ENCODE measurements at places on chromosomes 7 and 10.

DNA sequence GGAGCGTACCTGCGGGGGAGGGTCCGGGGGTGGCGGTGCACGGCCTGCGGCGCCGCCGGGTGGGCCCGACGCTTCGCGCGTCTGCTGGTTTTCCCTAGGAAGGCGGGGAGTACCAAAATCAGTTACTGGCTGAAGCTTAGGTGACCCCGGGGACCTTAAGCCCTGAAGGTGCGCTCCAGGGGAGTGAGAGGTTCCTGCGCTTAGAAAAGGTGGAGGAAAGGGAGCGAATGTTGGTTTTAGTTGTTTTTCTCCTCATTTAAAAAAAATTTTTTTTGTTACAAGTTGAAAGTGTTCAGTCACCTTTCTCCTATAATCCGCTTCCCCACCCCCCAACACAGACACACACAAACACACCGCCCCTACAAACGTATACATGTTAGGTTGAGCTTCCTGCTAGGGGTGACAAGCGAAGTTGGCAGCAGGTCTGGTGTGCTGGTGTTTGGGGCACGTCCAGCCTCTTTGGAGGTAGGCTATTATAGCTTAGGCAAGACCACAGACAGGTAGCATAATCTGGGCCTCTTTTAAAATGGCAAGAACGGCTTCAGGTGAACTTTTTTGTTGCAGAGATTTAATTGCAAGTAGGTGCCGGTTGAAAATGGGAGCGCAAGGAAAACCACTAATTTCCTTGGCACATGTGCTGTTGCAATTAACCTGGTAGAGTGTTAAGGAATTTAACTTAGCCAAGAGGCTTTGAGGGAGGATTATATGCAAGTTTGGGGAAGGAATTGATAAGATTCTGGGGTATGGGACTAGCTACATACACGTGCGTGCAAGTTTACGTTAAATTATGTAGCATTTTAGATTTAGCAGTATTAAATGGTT, 945 bp downstream of the ADD3 start:
- DNase-seq, result peak; percentile 73

DNA sequence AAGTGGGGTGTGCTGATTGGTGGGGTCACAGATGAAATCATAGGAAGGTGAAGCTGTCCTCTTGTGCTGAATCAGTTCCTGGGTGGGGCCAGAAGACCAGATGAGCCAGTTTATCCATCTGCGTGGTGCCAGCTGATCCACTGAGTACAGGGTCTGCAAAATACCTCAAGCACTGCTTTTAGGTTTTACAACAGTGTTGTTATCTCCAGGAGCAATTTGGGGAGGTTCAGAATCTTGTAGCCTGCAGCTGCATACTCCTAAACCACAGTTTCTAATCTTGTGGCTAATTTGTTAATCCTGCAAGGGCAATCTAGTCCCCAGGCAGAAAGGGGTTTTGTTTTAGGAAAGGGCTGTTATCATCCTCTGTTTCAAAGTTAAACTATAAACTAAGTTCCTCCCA, 17.0 kb upstream of the IFRD1 start:
- DNase-seq, result no peak

DNA sequence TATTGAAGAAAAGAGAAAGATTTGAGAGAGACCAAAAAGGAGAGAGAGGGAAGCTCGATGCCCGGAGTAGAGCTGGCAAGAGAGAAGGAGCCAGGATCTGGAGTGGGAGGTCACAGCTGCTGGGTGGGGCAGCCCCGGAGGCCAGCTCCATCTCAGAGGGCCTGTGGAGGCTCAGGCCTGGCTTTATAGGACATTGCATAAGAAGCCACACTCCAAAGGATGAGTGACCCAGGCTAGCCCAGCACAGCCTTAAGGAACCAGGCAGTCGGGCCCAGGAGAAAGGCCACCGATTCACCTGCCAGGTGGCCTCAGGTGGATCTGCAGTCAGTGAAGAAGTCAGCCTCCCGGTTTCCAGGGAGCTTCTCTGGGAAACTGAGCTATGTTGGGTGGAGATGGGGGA, 676 bp downstream of the PLAC9 start:
- peak; percentile 65 for DNase-seq

DNA sequence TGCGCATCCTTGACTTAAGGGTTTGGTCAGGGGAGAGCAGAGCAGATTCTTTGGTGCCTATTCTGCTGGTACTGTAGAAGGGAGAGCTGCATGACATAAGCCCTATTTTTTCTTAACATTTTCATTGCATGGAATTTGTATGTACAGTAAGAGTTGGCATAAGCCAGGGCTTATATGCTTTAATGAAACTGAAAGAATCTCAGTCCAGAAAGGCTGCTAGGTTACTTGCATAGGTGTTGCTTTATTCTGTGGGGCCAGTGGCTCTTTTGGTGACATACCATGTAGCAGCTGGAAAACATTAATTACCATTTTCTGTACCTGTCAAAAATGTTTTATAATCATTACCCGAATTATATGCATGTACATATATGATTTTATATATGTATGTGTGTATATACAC, 152.1 kb downstream of the LYZL1 start:
- no peak for DNase-seq

- DNase-seq, result no peak
Measured at GRCh38 chr7:115802415-115802814, 228.1 kb downstream of the TFEC start.

DNA sequence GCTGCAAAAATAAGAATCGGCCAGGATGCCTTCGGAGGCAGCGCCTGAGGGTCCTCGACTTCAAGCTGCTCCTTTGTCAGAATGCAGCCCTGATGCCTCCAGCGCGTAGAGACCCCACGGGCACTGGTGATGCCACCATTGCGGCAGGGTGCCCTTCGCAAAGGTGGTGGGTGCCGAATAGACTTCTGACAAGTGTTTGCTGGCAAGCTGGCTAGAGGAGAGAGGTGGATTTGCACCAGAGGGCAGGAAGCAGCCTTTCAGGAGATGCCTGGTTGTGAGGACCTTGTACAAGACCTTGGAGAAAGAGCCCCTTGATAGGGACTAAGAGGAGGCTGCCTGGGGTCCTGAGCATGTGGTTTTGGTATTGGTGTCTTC, 103.2 kb upstream of the PPIF start:
- DNase-seq, result no peak

GRCh38 chr10:7795605-7796004, 7.6 kb downstream of the ATP5F1C start:
- no peak for DNase-seq

DNA sequence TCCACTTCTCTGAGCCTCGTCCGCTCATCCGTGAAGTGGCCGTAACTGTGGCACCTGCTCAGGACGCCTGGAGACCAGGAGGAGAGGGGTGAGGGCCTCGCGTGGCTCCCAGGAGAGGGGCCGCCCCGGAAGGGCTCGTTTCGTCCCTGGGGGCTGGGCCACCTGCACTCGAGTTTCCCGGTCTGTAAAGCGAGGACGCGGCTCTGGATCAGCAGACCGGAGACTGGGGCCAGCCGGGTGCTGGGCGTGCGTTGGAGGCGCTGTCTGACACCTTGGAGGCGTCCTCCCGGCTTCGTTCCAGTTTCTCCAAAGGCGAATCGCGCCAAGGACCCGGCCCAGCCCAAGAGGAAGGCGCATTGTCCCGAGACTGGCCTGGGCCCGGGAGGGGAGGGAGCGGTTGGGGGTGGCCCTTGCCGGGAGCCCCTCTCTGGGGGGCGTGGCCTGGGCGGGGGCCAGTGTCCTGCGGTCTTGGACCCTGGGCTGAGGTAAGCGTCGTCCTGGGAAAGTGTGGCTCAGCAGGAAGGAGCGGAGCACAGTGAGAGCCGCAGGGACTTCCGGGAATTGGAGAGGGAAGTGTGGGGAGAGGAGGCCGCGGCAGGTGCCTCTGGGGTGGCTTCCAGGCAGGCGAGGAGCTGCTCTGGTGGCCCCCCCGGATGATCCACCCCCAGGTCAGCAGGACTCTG, 89.6 kb downstream of the FOXL3 start:
- DNase-seq, result peak; percentile 83

DNA sequence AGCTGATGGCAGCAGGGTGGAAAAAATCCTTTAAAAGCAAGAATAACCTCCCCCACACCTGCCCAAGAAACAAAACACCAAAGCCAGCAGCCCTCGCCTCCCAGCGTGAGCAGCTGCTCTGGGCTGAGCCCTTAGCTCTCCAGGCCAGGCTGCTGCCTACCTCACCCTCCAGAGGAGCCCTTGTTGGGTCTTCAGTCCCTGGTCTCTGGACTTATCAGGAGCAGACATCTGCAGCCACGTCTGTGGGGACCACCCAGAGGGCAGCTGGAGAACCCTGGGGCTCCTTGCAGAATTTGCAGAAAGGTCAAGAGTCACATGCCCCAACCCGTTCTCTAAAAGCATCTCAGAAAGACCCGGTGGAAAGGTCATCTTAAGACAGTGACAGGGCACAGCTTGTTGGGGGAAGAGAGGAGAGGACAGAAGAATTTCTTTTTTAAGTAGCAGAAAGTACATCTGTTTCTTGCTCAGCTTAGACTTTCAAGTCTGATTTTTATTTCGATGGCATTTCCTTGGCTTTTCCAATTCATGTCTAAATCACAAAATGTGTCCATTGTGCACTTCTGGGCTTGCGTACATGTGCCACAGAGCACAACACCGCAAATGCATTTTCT, 425.7 kb upstream of the NFE2L3 start:
- peak; percentile 76 for DNase-seq

DNA sequence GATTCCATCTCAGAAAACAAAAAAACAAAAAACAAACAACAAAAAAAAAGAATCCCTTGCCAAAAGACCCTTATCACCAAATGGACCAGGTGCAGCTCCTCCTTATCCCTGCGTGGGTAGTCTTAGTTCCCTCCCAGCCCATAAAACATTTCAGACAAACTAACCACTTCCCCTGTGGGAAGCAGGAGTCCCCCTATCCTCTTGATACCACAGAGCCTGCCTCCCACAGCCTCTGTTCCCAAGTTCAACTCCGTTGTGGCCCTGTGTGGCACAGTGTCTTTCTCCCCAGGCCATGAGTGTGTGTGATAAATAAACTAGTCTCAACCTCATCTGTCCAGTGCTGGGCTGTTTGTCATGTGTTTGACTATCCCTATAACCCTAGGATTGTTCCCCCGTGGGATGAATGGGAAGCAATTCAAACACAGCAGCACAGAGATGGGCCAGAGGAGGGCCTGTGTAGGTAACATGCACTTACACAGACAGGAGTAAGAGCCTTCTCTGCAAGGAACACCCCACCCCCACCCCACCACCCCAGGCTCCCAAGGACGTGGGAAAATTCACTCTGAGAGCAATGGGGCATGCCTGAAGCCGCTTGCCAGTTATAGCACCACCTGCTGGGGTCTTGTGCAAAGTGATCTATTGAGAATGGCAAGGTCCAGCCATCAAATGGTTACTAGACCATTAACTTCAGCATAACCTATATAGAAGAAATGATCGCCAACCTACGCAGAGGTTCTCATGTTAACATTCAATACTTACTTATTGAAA, 147.1 kb upstream of the GHITM start:
- DNase-seq, result peak; percentile 91

DNA sequence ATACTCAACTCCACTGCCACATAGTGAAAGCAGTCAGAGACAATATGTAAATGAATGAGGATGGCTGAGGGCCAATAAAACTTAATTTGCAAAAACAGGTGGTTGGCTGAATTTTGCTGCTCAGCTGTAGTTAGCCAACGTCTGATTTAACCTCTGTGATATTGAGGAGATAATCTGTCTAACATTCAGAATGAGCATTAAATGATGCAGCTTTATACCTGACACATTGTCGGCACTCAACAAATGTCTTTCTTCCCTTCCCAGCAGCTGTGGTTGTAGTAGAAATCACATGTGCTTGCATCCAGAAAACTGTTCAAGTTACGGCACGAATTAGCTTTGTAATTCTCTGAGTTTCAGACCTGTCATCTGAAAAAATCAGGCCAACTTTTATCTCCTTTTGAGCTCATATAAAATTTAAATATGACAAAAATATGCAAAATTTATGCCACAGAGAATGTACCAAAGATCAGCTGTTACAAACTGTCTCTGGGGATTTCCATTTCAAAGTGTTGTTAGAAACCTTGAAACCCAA, 1239.7 kb downstream of the GATA3 start:
- no peak for DNase-seq

DNA sequence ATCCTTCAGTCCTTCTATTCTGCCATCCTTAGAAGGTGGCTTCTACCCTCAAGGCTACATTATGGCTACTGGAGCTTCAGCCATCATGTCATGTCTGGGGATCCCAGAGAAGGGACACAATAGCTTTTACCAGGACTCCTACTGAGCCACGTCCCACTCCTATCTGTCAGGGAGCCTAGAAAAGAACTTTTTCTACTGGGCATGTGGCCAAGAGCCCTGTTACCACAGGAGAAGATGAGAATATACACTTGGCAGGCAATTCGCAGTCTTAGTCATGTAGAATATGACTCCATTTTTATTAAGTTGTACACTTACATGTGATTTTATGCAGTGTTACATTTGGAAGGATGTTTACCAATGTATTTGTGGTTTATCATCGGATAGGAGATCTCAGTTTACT, 64.6 kb upstream of the KCNMA1 start:
- DNase-seq, result no peak

- no peak for DNase-seq
Measured at GRCh38 chr10:11475831-11476434, 135.5 kb downstream of the USP6NL start.

- DNase-seq, result no peak
Measured at GRCh38 chr7:35007768-35008167, 29.5 kb downstream of the DPY19L1 start.

- DNase-seq, result no peak
Measured at GRCh38 chr7:36961097-36961496, 236.8 kb upstream of the AOAH start.

DNA sequence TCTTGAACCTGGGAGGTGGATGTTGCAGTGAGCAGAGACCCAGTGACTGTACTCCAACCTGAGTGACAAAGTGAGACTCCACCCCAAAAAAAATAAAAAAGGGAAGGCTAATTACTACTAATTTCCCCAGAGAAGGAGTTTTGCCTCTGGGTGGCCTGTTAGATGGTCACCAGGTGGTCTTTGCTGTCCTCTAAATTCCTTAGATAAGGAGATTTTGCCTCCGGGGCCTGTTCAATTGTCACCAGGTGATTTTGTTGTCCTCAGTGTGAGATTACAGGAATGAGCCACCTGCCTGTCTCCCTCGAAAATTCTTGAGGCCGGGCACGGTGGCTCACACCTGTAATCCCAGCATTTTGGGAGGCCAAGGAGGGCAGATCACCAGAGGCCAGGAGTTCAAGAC, 24.4 kb upstream of the ZMIZ2 start:
- DNase-seq, result no peak

GRCh38 chr10:132476146-132477065, 61.2 kb upstream of the INPP5A start:
- DNase-seq, result no peak

All from endodermal cell (in vitro differentiated cells).